ENCODE measurements at places on chromosomes 1 and 21.

GRCh38 chr1:43639976-43640794 is 9.8 kb upstream of the KDM4A start:
- DNase-seq = no peak

DNA sequence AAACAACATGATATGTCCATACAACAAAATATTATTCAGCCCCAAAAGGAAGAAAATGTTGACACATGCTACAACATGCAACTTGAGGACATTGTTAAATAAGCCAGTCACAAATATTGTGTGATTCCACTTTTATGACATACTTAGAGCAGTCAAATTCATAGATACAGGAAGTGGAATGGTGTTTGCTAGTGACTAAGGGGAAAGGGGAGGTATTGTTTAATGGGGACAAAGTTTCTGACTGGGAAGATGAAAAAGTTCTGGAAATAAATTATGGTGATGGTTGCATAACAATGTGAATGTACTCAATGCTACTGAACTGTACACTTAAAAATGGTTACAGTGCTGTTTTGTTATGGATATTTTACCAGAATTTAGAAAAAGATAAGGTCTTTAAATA is 77.7 kb downstream of the RHOU start:
- no peak for DNase-seq

- no peak for DNase-seq
Measured at GRCh38 chr21:41438425-41439113, 12.5 kb downstream of the MX1 start.

DNA sequence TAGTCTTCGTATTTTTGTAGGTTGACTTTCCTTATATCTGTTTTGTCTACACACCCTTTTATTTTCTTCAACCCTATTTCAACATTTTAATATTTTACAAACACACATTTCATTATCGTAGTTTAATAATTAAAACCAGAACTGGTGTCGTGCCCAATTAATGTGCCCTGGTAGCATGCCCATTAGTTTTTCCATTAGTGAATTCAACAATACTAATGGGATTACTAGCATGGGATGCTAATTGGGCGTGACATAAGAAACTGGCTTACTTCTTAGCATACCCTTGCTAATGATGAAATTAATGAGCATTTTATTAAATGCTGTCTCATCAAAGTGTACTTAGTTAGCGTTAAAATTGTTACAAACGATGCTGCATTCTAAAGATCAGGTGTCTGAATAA is 332.7 kb downstream of the USH2A start:
- DNase-seq = no peak

DNA sequence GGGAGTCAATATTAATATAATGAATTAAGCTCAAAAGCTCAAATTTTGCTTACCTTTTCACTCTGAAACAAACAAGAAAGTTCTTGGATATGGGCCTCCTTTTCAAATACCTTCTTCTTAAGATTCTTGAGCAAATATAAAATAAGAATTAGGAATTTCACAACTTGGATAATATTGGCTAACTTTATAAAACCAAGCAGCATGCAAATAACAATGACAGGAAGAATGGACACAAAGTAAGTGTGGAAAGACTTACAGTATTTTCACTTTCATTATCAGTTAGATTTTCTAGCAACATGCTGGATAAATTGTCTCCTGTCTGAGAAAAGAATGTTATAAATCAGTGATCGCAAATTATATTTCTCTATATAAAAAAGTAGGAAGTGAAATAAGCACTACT is 13.2 kb downstream of the ODF2L start:
- no peak for DNase-seq

GRCh38 chr1:61078618-61079295 is 3.6 kb upstream of the NFIA start:
- no peak for DNase-seq

GRCh38 chr1:21175324-21175669 is 1.4 kb downstream of the EIF4G3 start:
- DNase-seq = no peak

DNA sequence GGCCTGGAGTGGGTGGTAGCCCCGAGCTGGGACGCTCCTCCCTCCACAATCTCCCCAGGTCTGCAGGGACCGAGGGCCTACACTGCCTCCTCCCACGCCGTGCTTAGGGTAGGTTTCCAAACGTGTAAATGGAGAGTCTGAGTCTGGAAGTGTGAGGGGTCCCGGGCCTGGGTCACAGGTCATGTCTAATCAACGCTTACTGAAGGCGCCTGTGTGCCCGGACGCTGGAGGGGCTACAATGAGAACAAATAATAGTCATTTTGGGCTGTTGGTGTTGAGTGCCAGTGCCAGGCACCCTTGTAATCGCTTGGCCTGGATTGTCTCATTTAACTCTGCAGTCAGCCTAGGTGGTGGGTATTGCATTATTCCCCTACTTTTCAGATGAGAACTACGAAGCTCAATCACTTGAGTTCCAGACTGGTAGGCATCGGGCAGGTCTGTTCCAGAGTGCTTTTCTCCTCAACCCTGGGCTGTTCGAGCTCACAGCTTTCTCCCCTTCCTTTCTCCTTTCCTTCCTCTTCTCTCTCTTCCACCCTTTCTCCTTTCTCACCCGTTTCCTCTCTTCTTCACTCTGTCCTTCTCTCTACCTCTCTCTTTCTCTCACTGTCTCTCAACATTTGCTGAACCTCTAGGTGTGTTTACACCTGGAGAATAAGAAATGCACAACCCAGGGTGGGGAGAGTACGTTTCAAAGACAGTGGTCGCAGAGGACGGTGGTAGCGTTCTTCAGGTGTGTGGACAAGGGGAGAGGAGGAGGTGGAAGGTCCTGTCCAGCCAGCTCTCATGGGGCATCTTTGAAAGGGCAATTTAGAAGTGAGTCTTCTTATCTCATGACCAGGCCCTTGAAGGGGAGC is 883 bp downstream of the SLC66A1 start:
- DNase-seq = no peak

- no peak for DNase-seq
Measured at GRCh38 chr1:228407106-228408040, 738 bp upstream of the TRIM11 start.

DNA sequence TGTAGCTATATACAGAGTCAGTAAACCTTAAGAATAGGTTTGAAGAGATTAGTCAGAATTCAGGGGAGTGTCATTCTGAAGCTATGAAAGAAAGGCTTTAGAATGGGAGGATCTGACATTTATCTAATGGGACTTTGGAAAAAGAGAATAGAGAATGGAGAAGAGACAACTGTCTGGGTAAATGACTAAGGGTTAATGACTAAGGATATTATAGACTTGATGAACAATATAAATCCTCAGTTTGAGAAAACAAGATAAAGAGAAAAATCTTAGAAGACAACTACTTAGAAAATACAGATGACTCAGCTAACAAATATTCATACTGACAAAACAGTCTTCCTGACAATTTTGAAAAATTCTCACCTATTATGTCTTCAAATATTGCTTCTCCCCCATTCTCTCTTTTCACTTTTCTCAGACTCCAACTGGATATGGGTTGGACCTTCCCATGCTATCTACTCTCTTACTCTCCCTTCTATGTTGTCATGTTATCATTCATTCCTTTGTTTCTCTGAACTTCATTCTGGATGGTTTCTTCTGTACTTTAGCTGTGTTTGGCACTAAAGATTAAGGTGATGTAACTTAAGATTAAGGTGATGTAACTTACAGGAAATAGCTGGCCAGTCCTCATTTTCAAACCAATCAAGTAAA is 20.4 kb downstream of the SLC16A1 start:
- DNase-seq = no peak

Measured in stimulated activated CD4-positive, alpha-beta T cell treated with anti-CD3 and anti-CD28 coated beads, Interleukin-12 subunit alpha, Interleukin-12 subunit beta, amount 100 ng/mL, for 4 hours (primary cell).